ENCODE measurements at places on chromosomes 7 and 10. TPM values are rescaled to one million over a fixed set of nuclear protein-coding genes. Genes with fewer than 3 reads are reported as not detected.

The CHN2 gene
- 8.0 TPM for total RNA-seq

The TFR2 gene
- total RNA-seq: not detected

DNA sequence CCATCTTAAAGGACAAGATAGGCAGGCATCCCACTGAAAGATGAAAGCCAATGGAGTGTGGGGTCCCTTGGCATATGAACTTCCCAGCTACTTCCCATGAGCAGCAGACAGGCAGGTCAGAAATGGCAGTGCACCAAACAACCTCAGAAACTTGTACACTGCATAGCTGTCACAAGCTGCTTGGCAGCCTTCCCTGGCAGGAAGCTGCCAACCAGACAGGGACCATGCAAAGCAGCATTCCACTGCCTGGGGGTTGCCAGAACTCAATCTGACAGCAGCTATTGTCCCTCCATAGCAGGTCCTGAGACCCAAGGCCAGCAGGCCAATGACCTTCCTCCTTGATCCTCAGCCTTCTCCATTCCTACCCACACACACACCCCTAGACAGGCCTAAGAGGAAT is 139.5 kb downstream of the PLCE1 start:
- H3K4me1 ChIP-seq: peaks cover 56% of the 10 kb centered on the region
- H3K27ac ChIP-seq: no peak overlapping the region
- DNase-seq: no peak
- no peak overlapping the region for H3K4me3 ChIP-seq
- no peaks in the 10 kb centered on the region for H3K36me3 ChIP-seq
- H3K27me3 ChIP-seq: no peaks in the 10 kb centered on the region

The DYDC2 gene
- total RNA-seq: not detected
